ENCODE measurements at places on chromosomes 4 and X.

GRCh38 chrX:129930941-129931410 is 25.0 kb downstream of the UTP14A start:
- no peak for DNase-seq

GRCh38 chr4:76623217-76624045 is 188.4 kb downstream of the SHROOM3 start:
- DNase-seq = no peak

DNA sequence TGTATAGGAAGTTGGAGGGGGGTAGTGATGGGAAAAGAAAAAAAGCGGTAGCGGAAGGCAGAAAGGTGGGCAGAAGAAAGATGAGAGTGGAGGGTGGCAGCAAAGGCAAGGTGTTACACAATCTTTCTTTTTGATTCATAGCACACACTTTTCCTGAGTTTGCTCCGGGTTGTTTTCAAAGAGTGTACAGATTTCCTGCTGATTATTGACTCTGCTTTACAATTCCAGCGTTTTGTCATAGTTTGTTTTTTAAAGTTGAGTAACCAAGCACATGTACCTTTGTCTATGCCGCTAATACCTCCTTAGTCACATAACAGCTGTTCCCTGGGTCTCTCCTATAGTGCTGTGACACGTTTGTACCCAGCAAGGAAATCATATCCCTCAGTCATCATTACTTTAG is 50.3 kb downstream of the AGA start:
- DNase-seq = no peak

GRCh38 chrX:97074400-97074799 is 190.7 kb downstream of the RPA4 start:
- no peak for DNase-seq

DNA sequence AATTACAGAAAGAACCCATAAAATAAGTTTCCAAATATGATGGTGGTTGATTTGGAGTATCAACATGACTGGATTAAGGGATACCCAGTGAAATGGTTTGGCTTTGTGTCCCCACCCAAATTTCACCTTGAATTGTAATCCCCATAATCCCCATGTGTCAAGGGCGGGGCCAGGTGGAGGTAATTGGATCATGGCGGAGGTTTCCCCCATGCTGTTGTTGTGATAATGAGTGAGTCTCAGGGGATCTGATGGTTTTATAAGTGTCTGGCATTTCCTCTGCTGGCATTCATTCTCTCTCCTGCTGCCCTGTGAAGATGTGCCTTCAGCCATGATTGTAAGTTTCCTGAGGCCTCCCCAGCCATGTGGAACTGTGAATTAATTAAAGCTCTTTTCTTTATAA is 39.1 kb downstream of the WDFY3 start:
- DNase-seq = no peak

GRCh38 chr4:52290466-52290865 is 239.4 kb downstream of the SPATA18 start:
- no peak for DNase-seq

GRCh38 chrX:154967603-154968002 is 54.9 kb downstream of the F8 start:
- DNase-seq = no peak

- DNase-seq = no peak
Measured at GRCh38 chr4:965766-966134, 7.6 kb downstream of the DGKQ start.
